ENCODE measurements at places on chromosomes 3 and 15.

DNA sequence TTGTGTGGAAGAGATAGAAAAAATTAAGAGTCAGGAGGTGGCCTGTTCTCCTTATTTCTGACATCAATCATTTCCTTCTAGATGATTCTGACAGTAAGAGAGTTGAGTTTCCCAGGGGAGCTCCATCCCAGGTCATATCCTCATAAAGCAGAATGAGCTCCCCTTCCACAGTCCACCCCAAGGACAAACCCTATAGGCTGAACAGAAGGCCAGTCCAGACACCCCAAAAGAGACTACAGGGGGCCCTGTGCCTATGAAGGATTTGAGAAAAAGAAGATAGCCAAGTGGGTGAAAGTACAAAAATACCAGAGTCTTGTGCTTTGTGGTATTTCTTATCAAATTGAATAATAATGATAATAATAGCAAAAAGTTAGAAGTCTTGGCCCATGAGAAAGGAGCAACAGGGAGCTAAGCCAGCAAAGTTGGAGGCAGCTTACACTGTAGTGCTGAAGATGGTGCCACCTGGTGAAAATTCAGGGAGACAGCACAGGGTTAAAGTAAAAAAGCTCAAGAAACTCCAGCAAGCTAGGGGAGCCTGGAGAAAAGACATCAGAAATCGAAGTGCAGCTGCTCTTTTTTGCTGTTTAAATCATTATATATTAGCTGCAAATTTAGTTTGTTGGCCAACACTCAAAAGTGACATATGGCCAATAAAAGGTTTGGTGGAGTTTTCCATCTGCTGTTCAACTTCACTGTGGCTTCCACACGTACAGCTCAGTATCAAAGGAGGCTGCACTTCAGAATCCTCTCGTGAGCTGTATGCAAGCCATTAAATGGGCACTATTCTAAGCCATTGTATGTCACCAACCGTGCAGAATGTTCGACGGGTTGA lies 35.8 kb upstream of the SLC24A5 start:
- no peak for DNase-seq

DNA sequence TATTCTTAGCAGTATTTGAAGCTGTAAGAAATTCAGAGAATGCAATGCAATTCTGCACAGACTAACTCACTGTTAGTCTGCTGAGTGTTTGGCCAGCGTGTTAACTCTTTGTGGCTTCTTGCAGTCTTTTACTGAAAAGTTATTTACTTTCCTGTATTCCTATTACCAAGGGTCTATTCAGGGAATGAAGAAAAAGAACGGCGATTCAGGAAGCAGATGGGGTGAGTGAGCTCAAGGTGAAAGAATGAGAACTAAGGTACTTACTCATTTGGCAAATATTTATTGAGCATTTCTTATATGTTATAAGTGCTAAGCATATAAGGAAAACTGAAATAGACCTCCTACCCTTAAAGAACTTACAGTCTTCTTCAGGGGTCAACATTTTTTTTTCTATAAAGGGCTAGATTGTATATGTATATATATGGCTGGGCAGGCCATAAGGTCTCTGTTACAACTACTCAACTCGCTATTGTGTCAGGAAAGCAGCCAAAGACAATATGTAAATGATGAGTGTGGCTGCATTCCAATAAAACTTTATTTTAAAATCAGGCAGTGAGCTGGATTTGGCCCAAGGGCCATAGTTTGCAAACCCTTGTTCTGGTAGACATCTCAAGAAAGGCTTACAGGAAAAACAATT lies 271.9 kb upstream of the GADL1 start:
- no peak for DNase-seq

DNA sequence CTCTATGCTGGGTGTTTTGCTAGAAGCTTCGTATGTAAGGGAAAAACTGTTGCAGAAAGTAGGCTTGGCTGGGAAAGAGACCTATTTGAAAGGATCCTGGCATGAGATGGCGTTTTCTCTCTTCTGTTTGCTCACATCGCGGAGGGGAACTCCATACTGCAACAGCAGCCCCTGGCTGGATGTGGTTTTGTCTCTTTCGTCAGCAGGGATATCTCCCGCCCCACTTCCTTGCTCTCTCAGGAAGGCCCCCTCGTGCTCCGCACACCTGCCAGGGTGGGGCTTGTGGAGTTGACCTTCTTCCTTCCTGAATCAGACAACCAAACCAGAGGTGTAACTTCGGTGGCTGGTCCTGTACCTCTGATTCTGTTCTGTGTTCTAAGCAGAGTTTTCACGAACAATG lies 26.4 kb upstream of the MYZAP start:
- peak; percentile 59 for DNase-seq

GRCh38 chr3:62525281-62525680 lies 151.9 kb upstream of the FEZF2 start:
- no peak for DNase-seq
